ENCODE measurements at places on chromosomes 1 and 21.

DNA sequence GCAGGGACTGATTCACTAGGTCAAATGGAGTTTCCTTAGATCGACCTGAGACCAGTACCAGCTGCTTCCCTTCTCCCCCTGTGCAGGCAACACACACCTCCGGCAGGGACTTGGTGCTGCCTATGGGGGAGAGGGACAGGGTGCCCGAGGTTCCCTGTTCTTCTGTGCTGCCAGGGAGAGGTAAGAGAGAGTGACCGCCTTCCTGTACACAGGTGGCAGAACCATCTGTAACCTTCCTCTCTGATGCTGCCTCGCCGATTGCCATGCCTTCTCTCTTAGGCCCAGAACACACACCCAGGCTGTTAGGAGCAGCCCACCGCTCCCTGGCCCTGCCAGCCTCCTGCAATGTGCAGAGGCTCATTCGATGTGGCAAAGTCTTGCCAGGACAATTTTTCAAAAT lies 9.3 kb downstream of the MYOC start:
- DNase-seq: no peak

DNA sequence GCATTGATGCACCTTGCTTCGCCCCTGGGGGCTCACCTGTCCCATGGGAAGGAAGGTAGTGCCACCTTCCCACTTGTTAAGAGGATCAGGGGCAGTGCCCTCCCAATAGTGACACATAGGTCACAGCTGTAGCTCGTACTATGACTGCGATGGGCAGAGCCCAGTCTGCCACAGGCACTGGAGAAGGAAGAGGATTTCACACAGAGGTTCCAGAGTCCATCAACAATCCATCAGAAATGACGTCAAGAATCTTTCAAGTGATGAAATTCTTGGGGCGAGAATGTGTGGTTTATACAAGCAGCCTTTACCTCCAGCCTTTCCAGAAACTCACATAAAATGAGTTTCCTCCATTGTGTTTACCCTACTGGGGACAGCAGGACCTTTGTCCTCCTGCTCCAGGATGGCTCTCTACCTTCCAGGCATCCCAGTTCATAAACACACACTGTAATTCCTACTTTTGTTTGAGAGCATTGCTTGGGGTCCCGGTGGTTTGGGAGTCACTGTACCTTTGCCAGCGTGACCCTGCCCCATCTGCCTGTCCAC lies 260.6 kb upstream of the VAMP3 start:
- DNase-seq: no peak

- no peak for DNase-seq
Observed at GRCh38 chr1:248831842-248832241, 6.1 kb upstream of the SH3BP5L start.

DNA sequence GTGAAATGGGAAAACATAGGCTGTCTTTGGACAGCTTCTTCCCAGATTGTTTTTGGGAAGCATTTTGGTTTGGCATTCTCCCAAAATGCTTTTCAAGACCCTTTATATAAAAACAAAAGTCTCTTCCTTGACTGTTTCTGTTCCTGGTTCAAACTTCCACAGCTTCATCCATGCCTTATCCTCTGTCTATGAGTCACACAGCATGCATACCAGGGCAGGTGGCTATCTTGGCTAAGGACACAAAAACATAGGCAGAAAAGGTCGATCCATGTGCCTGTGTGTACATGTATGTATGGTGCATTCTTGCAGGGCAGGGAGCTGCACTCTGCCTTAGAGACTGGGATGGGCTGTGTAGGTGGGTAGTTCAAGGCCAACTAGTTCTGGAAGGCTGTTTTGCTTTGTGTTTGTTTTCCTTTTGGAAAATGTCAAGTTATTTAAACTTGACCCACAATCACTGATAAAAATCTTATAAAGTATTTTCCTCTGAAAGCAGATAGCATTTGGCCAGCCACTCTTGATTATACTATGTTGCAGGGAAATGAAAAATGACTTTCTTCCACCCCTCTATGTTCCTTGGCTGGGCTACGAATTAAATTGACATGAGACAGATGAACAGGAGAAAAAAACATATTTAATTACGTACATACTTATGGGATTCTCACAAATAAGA lies 437.0 kb downstream of the SIPA1L2 start:
- DNase-seq: no peak

DNA sequence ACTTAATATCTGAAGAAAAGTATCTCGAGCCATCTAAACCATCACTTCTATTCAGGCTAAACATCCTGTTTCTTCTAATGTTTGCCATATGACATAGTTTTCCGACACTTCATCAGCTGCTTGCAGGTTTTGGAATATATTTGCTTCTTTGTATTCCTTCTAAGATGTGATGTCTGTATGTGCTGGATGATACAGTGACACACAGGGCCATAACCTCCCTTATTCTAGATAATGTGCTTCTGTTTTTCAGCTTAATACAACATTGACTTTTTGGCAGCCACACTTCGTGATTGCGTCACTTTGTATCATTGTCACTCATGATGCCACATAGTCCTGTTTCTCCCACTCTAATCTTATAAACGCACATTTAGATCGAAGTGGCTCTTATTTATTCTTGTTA lies 156.3 kb downstream of the CRB1 start:
- DNase-seq: no peak

DNA sequence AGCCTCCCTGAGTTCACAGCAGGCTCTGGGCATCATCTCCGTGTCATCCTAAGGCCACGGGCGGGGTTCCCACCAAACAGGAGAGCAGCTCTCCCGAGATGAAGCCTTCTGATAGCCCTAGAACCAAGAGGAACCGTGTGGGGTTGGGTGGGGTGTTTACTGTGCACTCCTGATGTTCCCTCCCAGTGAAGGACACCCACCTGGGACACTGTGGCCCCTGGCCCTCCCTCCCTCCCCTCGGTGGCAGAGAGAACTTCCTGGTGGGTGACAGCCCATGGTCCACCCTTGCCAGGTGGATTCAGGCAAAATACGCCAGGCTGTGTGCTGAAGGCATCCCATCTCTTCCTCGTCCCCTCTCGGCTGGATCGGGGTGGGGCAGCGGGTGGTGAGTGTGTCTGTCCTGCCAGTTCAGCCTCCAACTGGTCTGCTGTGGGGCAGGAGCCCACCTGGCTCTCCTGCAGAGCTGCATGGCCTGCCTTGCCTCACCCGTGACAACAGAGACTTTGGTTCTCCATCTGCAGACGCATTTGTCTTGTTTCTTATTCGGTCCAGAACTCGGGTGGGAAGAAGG lies 15.6 kb upstream of the C1orf174 start:
- DNase-seq: no peak

DNA sequence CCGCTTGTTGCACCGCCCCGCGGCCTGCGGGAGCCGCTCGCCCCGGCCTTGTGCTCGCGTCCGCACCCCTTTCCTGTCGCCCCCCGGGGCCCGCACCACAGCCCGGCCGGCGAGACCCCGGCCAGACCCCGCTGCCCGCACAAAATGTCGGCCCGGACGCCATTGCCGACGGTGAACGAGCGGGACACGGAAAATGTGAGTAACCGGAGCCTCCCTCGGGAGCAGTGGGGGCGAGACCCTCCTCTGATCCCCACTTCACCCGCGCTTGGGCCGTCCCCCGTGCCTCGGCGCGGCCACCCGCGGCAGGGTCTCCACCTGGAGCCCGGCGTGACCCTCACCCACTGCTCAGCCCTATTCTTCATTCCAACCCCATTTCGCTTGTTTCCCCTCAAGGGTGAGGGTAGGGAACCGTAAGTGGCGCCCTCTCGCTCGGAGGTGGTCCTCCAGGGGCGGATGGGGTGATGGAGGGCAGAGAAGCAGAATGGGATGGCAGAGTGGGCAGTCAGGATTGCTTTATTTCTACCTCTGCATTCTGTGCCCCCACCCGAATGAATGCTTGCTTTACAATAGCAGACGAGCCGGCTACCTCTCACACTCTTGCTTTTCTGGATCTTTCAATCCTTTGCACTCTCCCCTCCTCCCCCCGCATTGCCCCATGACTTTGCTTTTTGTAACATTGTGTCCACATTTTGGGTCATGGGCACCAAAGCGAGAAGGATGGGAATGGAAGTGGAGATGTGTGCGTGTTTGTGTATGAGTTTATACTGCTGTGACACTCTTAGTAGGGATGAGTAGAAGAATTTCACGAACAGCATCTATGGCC lies 954 bp downstream of the MARK1 start:
- DNase-seq: no peak

GRCh38 chr21:41821756-41822431 lies 55.0 kb upstream of the RIPK4 start:
- DNase-seq: no peak

DNA sequence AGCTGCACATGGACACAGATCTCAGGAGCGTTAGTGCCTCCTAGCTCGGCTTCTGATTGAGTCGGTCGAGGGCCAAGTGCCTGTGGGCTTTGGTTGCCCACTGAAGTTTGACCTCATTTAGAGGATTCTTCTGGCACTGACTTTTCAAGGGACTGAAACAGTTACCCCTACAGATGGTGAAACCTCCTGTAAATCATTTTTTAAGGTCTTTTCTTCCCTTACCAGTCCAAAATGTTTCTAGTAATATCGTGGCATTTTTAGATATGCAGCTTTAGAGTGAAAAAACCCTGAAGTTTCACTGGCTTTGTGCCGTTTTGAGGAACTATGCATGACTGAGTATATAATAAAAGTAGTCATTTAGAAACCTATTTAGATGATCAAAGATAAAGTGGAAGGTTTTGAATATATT lies 34.7 kb upstream of the L1TD1 start:
- no peak for DNase-seq

DNA sequence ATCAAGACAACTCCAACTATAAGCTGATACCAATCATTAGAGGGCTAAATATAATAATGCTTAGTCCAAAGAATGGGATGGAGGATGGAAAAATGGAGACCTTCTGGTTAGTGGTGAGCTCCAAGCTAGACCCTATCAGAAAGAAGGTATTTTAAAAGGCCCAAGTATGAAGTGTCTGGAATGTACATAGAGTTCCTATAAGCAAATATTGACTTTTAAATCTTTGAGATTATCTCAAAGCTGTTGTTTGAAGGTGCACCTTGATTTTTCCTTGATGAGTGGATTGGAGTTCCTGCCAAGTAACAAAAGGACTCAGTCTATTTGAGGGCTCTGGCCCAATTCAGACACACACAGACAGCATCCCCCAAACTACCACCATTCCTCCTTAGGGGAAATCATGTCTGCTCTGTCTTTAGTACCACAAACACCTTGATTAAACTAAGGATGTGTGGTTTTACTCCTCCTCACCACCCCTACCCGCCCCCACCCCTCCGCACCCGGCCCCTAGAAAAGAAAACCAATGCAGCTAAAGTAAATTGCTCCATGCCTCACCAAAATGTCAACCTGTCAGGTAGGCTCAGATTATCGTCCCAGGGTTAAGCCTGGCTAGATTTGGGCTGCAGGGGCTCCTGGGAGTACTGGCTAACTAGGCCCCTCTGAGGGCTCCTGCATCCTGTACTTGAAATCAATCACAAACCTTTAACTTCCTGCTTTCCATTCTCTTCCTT lies 59.4 kb downstream of the CDC7 start:
- DNase-seq: no peak

- DNase-seq: no peak
Observed at GRCh38 chr1:161827786-161828185, 61.7 kb downstream of the ATF6 start.

DNA sequence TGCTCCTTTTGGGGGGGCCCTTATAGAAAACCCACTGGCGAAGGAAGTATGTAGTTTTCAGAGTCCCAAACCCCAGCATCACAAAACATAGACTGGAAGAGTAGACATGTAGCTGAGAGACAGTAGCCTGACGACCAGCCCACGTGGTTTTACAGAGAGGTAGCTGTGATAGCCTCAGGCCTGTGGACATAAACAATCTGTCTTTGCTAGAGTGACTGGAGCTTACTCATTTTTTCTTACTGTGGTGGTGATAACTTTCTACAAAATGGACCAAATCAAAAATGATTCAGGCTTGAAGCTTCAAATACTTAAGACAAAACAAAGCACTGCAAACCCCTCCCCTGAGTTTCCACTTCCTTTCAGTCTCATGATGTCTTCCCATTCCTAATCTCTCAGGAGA lies 497.0 kb downstream of the RWDD3 start:
- no peak for DNase-seq

GRCh38 chr1:2238361-2239012 lies 10.4 kb downstream of the SKI start:
- DNase-seq: no peak

DNA sequence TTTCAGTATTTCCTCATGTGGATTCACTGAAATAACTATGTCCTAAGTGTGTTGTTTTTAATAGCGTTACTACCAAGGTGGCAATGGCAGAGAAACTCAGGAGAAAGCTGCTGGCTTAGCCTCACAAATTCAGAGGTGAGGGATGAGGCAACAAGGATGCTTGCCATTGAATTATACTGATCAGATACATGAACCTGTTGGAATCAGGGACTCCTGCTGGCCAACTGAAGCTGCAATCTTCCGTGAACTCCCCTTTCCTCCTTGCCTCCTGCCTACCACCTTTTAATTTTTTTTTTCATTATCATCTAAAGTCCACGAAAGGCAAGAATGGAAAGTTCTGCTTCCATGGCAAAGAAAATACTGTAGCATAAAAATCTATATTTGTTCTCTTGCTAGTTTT lies 254.7 kb downstream of the NFIA start:
- DNase-seq: no peak

DNA sequence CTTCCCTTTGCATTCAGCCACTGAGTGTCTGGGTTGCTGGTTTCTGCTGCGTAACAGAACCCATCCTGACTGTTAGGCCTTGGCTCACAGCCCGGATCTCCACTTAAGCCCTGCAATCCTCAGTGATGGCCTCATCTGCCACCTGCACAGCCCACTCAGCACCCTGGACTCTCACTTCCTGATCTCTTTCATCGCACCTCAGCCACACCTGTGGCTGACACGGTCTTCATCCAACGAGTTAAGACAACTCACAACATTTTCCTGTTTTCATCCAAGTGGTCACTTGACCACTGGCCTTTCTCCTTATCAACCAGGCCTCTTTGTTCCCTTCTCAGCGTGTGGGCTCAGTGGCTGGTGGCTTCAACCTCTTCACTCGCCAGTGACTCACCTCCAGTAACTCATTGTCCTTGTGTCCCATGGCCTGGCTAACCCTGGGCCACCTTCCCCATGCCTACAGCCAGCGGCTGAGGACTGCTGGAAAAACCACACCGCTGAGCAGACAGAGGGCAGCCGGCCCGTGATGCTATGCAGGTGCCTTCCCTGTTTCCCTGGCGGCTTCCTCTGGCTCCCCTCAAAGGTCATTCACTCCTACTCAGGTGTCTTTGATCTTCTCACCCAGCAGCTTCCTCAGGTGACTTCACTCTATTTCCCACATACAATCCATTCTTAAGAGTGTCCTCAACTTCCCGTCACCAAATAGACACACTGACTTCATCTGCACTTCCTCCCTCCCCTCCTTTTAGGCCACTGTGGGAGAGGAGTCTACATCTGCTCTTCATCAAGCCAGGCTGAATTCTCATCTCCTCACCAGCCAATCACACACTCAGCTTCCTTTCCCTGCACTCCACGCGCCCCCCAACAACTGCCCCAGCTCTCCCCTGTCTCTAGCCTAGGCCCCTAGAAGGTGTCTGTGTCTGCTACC lies 19.9 kb upstream of the EDN2 start:
- DNase-seq: no peak

GRCh38 chr1:229562686-229563085 lies 4.2 kb upstream of the ABCB10 start:
- DNase-seq: no peak

- no peak for DNase-seq
Observed at GRCh38 chr1:164650531-164650930, 91.5 kb downstream of the PBX1 start.

Data from T-helper 22 cell (primary cell).